Endothelial cell of umbilical vein (primary cell): ENCODE measurements at places on chromosomes 11 and 22. TPM values are rescaled to one million over a fixed set of nuclear protein-coding genes. Genes with fewer than 3 reads are reported as not detected.

DNA sequence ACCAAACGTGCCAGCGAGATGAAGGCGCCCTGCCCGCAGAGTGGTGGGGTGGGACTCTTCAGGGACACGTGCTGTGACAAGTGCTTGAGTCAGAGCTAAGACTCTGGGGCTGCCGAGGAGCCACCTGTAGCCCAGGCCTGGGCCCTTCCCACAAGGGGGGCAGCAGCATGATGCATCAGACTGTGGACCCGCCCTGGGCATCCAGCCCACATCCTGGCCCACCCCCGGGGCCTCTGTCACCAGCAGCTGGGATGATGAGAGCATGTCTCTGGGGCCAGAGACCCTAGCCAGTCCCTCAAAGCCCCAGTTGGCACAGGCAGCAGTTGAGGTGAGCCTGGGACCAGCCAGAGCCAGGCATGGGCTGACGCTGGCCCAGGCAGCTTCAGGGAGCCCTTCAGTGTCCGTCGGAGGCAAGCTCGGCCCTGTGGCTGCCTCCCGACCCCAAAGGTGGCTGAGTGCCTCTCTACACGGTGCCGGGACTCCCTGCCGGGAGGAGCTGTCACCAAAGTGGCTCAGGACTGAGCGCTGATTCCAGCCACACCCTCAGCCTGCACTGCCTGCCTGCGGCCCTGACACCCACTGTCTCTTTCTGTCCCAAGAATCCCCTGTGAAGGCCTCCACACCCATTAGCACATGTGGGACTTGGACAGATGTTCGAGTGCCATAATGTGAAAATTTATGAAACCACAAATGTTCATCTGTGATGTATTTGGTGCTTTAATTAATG lies 41.3 kb downstream of the CDKN1C start:
- H3K27ac ChIP-seq: no peak overlapping the region
- H3K4me3 ChIP-seq: no peak overlapping the region
- H3K27me3 ChIP-seq: no peaks in the 10 kb centered on the region
- no peaks in the 10 kb centered on the region for H3K36me3 ChIP-seq

GRCh38 chr11:134330611-134331353 lies 1.0 kb upstream of the GLB1L2 start:
- H3K4me1 ChIP-seq: peaks cover 4% of the 10 kb centered on the region
- peaks cover 16% of the 10 kb centered on the region for H3K27me3 ChIP-seq
- H3K27ac ChIP-seq: no peak overlapping the region
- H3K4me3 ChIP-seq: no peak overlapping the region
- no peak for DNase-seq

DNA sequence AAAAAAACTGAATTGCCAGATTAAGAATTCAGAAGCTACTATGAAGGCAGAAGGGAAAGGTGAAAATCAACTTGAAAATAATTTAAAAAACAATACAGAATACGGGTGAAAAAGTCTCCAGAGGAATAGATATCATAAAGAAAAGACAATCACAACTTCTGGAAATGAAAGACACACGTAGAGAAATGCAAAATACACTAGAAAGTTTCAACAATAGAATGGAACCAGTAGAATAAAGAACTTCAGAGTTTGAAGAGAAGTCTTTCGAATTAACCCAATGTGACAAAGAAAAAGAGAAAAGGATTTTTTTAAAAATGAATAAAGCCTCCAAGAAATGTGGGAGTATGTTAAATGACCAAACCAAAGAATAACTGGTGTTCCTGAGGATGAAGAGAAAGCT lies 263.8 kb upstream of the FAT3 start:
- no peak for DNase-seq
- H3K27me3 ChIP-seq: no peaks in the 10 kb centered on the region
- no peak overlapping the region for H3K4me3 ChIP-seq
- H3K4me1 ChIP-seq: no peaks in the 10 kb centered on the region
- H3K36me3 ChIP-seq: no peaks in the 10 kb centered on the region

GRCh38 chr11:36577859-36578258 lies 10.1 kb downstream of the RAG1 start:
- no peaks in the 10 kb centered on the region for H3K27me3 ChIP-seq
- no peaks in the 10 kb centered on the region for H3K36me3 ChIP-seq
- no peak for DNase-seq
- no peak overlapping the region for H3K4me3 ChIP-seq
- no peak overlapping the region for H3K27ac ChIP-seq

DNA sequence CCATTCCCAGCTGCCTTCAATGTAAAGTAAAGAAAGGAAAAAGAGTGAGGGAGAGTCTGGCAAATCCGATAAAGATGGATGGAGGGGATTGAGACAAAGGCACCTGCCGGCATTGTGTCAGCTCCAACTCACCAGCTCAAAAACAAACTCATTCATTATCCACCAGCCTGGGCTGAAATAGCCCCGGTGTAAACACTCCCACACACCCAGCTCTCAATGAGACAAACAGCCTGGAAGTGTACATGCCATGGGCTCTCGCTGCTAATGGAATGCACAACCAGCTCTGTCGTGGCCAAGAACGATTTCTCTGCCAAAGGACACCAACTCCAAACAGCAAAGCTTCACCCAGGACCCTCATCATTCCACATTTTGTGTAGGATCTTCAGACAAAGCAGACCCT lies 89.3 kb upstream of the OPCML start:
- H3K27me3 ChIP-seq: no peaks in the 10 kb centered on the region
- no peak overlapping the region for H3K4me3 ChIP-seq
- DNase-seq: no peak
- no peak overlapping the region for H3K27ac ChIP-seq
- H3K4me1 ChIP-seq: no peaks in the 10 kb centered on the region

- no peak overlapping the region for H3K27ac ChIP-seq
- peaks cover 2% of the 10 kb centered on the region for H3K4me1 ChIP-seq
- DNase-seq: no peak
- H3K36me3 ChIP-seq: no peaks in the 10 kb centered on the region
- no peak overlapping the region for H3K4me3 ChIP-seq
- H3K27me3 ChIP-seq: no peaks in the 10 kb centered on the region
Observed at GRCh38 chr11:31640611-31641010, 131.0 kb downstream of the ELP4 start.

DNA sequence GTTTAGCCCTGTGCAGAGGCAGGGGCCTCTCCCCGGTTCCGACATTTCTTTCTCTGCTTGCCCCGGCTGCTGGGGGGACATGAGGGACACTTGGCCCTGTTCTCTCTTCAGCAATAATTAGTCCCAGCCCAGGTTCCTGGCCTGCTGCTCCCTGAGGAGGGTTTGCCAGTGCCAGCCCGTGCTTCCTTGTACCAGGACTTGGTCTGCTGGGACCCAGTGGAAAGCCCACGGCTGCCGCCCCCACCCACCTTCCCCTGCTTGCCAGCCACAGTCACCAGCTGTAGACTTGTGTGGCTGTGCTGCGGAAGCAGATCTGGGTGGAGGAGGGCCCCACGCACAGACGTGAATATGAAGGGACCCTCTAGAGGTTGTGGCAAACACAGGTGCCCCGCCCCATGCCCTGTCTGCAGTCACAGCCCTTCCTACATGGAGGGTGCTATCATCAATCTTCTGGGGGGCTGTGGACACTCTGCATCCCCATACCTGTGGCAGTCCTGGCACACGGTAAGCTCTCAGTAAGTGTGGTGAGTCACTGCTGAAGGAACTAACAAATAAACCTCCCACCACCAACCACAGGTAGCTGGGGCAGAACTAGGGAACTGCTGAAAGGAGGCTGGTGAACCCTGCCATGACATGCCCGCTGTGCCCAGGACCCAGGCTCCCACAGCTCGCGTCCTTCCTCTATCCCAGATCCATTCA lies 949 bp downstream of the TP53AIP1 start:
- DNase-seq: no peak
- no peak overlapping the region for H3K27ac ChIP-seq
- no peaks in the 10 kb centered on the region for H3K27me3 ChIP-seq

DNA sequence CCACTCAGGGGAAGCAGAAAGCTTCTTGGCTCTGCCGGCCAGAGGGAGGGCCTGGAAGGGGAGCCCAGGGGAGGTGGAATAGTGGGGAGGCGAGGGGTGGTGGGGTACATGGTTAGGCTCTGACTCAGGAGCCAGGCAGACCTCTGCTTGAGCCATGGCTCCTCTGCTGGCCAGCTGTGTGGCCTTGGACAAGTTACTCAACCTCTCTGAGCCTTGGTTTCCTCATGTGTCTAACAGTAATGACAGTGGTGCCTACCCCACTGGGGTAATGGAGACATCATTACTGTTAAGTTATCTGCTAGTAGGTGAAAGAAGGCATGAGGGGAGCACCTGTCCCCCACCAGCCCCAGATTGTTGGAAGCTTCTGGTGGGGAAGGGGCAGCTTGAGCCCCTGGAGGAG lies 12.2 kb upstream of the PDGFB start:
- H3K27me3 ChIP-seq: no peaks in the 10 kb centered on the region
- no peak overlapping the region for H3K4me3 ChIP-seq
- no peak for DNase-seq
- no peak overlapping the region for H3K27ac ChIP-seq
- no peaks in the 10 kb centered on the region for H3K36me3 ChIP-seq

DNA sequence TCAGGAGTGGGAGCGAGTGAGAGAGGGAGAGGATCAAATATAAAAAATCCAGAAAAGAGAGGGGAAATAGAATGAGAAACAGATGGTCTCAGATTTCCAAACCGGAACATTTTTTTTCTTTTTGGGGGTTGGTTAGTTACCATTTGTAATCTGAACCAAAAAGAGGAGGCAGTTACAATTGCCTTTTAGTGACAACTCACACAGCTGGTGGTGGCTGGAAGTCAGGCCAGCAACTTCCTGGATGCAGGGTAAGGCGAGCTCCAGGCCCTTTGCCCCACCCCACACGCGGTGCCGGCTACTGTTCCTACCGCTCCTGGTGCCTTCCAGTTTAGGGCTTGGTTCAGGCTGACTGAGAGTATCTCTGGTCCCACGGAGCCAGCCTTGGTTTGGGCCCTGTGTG lies 21.0 kb upstream of the UBASH3B start:
- H3K4me1 ChIP-seq: peaks cover 6% of the 10 kb centered on the region
- DNase-seq: no peak
- no peaks in the 10 kb centered on the region for H3K27me3 ChIP-seq

DNA sequence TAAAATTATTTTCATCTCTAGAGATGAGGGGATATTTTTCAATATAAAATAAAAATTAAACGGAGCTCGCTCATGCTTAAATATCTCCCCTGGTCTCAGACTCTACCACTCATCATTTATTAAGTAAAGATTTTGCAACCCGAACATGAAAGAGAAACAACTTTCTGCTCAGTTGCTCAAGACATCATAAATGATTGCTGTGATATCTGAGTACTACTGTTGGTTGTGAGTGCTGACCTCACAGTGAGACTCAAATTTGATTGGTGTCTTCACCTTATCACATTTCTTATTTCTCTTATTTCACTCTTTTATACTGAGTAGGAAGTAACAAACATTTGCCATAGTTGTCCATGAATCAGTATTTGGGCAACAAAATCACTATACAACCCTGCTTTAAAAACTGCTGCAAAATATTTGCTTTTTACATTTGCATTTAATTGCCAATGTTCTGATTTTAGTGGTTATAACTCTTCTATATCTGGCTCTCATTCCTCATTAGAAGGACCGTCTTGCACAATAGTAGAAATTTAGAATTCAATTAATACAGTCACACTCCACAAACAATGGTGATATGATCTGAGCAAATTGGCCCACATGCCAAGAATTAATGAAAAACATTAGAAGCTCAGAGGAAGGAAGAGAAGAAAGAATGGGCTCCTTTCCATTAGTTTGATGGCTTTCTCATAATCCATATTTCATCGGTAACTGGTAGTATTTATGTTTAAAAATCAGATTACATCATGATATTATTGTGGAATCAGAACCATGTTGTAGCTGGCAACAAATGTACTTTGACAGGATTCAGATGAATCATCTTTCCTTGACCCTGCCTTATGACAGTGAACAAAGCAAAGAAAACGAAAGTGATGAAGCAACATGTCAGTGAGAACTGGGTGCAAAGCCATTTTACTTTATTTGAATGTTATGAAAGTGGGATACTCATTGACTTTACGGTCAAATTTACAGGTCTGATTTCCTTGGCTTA lies 973.6 kb upstream of the TENM4 start:
- peak; percentile 74 for DNase-seq
- no peaks in the 10 kb centered on the region for H3K27me3 ChIP-seq
- H3K36me3 ChIP-seq: no peaks in the 10 kb centered on the region
- H3K27ac ChIP-seq: peak overlapping the region; percentile 3
- no peak overlapping the region for H3K4me3 ChIP-seq

DNA sequence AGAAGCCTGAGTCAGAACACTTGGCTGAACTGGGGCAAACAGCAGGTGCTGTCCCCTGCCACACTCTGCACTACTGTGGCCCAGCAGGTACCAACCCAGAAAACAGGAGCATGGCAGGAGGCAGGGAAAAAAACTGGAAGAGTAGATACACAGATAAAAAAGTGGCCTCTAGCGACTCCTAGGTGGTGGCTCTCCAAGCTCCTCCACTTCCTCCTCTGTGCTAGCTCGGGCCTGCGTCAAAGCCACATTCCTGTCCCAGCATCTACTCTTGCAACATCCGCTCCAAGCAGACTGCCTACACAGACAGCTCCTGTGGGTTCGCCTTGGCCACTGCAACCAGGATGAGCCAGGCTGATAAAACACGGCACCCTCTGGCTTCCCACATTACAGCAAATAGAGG lies 6.9 kb downstream of the OR8B12 start:
- H3K27ac ChIP-seq: no peak overlapping the region
- H3K4me3 ChIP-seq: no peak overlapping the region
- H3K27me3 ChIP-seq: peaks cover under 1% of the 10 kb centered on the region
- H3K36me3 ChIP-seq: no peaks in the 10 kb centered on the region
- H3K4me1 ChIP-seq: no peaks in the 10 kb centered on the region
- DNase-seq: no peak

DNA sequence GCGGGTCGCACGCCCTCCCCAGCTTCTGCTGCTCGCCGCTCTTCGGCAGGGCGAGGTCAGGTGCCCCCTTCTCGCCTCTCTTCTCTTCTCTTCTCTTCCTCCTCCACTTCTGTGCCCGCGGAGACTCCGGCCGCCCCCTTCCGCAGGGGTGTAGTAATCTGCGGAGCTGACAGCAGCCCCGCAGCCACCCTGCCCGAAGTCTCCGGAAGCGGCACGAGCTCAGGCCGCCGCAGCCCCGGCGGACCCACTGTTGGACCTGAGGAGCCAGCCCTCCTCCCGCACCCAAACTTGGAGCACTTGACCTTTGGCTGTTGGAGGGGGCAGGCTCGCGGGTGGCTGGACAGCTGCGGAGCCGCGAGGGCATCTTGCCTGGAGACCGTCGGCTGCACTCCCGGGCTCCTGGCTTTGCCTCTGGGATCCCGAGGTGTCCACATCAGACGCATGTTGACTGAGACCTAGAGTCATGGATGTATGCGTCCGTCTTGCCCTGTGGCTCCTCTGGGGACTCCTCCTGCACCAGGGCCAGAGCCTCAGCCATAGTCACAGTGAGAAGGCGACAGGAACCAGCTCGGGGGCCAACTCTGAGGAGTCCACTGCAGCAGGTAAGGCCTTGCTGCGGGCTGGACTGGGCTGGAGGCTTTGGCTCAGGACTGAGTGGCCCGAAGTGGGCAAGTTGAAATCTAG lies 486 bp downstream of the STIM1 start:
- no peaks in the 10 kb centered on the region for H3K27me3 ChIP-seq
- H3K36me3 ChIP-seq: no peaks in the 10 kb centered on the region
- H3K4me1 ChIP-seq: peaks cover 15% of the 10 kb centered on the region
- H3K27ac ChIP-seq: no peak overlapping the region
- peak overlapping the region; percentile 88 for H3K4me3 ChIP-seq

- no peaks in the 10 kb centered on the region for H3K27me3 ChIP-seq
- H3K27ac ChIP-seq: no peak overlapping the region
- no peak for DNase-seq
Observed at GRCh38 chr11:27055065-27055682, 14.6 kb downstream of the BBOX1 start.

Gene LRP4
- 2.0 and 3.8 TPM in 2 replicates for total RNA-seq

Gene MAP6
- total RNA-seq: 0.18 TPM in 1 of 2 replicates, not detected in the other

Gene NDUFA6
- 84.9 and 95.7 TPM in 2 replicates for total RNA-seq

Gene YAP1
- total RNA-seq: 36.5 and 48.9 TPM in 2 replicates

Gene SLC35F2
- 57.8 and 59.7 TPM in 2 replicates for total RNA-seq

Gene RAB38
- total RNA-seq: 2.1 and 3.6 TPM in 2 replicates
